Activated naive CD4-positive, alpha-beta T cell (primary cell): ENCODE measurements at places on chromosomes 4 and X.

GRCh38 chrX:121479406-121479805 is 432.0 kb downstream of the GLUD2 start:
- DNase-seq, result no peak

DNA sequence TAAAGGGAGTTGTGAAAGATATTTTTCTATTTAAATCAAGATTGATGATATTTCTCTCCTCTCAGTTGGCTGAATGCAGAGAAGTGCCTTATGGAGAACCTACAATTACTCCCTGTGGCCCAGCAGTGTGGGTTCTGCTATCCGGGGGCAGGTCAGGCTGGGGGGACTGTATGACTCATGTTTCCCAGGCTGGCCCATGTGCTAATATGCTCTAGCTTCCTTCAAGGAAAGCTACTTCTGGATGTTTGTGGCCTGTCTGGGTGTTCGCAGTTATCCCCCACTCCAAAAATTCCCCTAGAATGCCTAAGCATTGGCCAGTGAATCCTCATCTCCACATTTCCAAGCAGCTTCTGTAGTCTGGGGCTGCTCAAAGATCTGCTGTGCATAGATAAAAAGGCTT is 58.9 kb upstream of the SPP1 start:
- DNase-seq, result no peak

- DNase-seq, result no peak
Observed at GRCh38 chr4:87227751-87228151, 7.3 kb upstream of the KLHL8 start.

- no peak for DNase-seq
Observed at GRCh38 chr4:137300776-137301175, 231.5 kb downstream of the PCDH18 start.

GRCh38 chrX:103254171-103254824 is 657 bp downstream of the TCEAL8 start:
- peak; percentile 1 for DNase-seq

GRCh38 chr4:133150486-133151340 is 1.6 kb downstream of the PCDH10 start:
- no peak for DNase-seq

DNA sequence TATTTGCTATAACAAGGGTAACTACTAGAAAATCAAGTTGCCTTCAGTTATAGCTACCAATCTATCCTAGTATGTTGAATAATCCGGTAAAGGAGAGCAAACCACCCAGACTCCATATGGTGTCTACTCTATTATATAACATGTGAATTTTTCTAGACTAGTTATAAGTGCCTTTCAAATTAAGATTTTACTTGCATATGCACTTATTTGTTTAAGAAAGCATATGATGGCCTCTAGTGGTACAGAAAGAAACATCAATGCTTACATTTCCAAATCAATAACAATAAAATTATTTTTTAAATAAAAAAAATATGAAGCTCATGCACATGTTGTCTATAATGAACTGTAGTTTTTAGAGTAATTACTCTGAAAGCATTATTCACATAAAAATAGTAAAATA is 1516.4 kb upstream of the PABPC4L start:
- DNase-seq, result no peak

GRCh38 chrX:46670316-46670715 is 88.6 kb downstream of the SLC9A7 start:
- no peak for DNase-seq

GRCh38 chr4:10281996-10282395 is 165.4 kb upstream of the WDR1 start:
- no peak for DNase-seq

- no peak for DNase-seq
Observed at GRCh38 chrX:8579602-8580001, 115.0 kb downstream of the VCX3B start.
